Right kidney (tissue), 9 donors: ENCODE measurements at places on chromosomes 6 and 20.

DNA sequence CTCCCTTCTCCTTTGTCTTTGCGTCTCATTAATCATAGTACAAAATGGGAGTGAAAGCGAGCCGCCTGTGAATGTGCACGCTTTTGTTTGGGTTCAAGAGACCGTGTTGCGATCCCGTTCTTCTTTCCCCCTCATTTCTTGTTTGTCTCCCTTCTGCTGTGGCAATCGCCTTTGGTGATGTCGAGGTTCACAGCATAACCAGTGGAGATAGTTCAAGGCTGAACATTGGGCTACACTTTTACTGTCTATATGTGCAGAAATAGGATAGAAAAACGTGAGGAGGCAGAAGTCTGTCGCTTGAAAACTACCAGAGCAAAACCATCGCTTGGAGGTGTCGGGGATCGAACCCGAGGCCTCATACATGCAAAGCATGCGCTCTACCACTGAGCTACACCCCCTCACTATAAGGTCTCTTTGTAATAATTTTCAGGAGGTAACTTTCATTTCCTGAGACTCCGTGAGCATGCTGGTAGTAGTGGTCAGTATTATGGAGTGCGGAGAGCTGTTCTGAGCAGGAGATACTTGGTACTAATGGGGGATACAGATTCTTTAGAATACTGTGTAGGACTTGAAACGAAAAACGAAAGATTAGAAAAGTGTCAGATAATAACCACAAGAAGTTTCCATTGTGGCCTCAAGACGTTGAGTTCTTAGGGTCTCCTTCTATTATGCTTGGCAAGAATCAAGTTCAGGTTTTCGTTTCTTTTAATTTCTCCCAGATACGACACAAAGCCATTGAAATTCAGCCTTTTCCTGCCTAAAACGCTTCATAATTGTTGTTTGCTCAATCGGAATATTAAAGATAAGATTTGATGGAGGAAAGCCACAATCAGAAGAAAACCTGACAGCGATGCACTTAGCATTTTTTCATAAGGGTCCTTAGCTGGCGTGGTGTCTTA is 106.6 kb downstream of the TRIM27 start:
- DNase-seq = no peak

DNA sequence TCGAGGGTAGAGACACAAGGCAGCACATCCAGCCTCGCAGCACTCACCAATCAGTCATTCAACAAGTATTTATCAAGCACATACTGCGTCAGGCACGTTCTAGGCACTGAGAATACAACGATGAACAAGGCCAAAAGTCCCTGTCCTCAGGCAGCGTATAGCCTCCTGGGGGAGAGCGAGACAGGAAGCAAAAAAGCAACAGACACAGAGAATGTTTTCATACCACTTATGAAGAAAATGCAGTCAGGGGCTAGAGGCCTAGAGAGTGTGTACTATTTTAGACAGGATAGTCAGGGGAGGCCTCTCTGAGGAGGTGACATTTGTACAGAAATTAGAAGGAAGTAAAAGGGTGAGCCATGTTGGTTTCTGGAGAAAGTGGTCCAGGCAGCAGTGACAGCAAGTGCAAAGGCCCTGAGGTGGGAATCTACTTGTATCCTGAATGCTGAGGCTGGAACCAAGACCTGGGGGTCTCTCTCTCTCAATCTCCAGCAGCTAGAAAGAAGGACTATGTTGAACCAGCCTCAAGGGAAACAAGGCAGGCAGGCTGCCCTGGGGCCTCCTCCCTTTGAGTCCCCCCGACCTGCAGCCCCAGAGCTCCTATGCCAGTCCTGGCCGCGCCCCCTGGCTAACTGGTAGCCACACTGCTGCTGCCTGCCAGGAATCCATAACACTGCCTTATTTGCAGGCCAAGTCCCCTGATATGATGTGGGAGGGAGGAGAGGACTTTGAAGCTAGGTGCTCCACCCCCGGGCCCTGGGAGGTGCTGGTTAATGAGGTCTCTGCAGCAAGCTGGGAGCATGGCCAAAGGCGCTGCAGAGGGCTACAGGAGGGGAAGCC is 151.2 kb downstream of the GRM4 start:
- DNase-seq = no peak

- no peak for DNase-seq
Measured at GRCh38 chr6:134029495-134030455, 22.6 kb downstream of the SLC2A12 start.

DNA sequence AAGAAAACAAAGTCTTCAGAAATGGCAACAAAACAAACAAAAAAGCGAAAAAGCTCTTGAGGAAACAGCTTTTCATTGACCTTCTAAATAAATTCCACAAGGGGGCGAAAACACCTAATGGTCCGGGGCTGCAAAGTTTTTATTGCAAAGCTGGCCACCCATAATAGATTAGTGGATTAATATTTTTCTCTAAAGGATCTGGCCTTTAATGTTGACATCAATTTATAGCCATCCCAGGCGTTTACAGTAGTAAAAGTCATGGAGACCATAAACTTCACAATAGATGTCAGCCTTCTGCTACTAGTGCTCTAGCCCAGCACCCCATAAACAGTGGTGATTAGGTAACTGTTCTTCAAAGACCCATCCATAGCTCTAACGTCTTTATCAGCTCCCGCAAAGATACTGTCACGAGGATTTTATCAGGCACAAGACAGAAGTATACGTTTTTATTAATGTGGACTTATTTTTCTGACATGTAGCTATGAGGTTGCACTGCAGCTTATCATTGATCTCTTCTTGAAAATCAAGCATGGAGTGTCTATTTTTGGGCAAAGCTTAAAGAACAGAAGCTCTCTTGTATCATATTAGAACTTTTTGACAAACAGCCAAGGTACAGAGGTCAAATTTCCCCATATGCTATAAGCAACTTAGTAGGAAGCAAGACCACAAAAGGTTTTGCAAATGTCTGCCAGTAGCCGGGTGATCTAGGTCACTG is 4.7 kb downstream of the CITED2 start:
- DNase-seq = peak; percentile 68

DNA sequence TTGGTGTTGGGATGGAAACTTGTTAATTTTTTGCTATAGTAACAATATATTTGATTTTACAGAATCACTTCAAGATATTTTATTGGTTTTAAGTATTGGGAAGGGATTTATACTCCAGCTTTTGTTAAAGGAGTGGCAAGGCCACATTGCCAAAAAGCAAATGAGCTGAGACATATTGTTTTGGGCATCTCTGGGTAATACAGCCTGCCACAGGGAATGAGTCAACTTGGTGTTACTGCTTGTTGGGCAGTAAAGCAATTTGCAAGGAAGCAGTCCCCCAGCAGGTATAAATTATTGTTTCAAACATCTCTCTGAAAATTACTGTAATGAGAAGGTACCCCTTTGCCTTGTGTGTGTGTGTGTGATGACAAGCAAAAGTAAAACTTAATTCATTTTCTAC is 868.3 kb upstream of the FLRT3 start:
- no peak for DNase-seq

GRCh38 chr6:148709577-148709976 is 37.3 kb upstream of the UST start:
- no peak for DNase-seq

GRCh38 chr6:26029570-26029856 is 57.7 kb upstream of the HFE start:
- no peak for DNase-seq
